Right ventricle myocardium superior (tissue), 1 donor: ENCODE measurements at places on chromosomes 6 and 20. TPM values are rescaled to one million over a fixed set of nuclear protein-coding genes. Genes with fewer than 3 reads are reported as not detected.

GRCh38 chr6:84514089-84514971 lies 250.1 kb downstream of the TBX18 start:
- DNase-seq = no peak

- DNase-seq = no peak
Measured at GRCh38 chr20:3237958-3238615, 903 bp downstream of the SLC4A11 start.

DNA sequence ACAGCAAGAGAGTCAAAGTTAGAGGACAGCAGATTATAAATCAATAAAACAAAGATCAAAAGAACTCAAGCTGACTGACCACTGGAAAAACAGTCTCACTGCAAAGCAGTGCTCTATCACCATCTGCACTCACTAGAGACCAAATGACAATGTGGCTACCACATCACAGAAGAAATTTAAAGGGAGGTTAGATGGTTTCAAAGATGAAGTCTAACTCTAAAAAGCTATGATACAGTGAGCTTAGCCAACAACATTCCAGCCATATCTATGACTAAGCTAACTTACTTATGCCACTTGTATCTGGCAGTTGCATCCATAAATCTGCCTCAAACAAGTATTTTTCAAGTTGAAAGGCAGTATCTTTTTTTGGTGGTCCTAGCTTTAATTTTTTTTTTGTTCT lies 68.6 kb downstream of the ARHGAP18 start:
- no peak for DNase-seq

DNA sequence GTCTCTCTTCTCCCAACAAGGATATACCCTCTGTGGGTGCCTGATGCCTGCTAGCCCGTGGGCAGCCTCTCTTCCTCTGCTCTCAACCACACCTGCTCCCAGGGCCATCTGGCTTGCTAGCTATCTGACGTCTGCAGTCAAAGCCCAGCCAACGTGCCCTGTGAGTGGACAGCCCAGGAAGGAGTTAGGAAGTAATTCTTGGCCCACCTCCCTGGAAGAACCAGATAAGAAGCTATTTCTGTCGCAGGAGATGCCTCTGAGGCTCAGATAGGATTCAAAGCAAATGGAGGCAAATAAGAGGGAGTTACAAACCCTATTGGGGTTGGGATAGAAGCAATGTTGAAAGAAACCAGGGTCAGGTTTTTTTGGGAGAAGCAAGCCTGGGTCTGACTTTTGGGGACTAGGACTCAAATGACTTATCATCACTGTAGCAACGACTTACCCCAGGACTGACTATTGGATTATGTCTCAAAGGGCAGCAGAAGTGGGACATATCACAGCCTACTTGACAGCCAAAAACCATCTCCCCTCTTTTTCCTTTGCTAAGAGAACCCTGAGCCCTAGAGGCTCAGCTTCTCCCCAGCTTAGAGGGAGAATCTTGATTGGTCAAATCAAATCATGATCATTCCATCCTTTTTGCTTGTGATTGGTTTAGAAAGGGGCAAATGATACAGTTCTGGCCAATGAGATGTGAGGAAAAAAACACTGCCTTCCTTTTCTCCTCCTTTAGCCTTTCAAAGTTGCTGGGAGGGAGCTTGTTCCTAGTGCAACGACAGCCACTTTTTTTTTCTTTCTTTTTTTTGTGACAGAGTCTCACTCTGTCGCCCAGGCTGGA lies 18.0 kb upstream of the CDK5RAP1 start:
- peak; percentile 88 for DNase-seq

GRCh38 chr6:168100011-168100802 lies 21.2 kb upstream of the FRMD1 start:
- no peak for DNase-seq

- DNase-seq = no peak
Measured at GRCh38 chr6:43778131-43778855, 8.3 kb downstream of the VEGFA start.

DNA sequence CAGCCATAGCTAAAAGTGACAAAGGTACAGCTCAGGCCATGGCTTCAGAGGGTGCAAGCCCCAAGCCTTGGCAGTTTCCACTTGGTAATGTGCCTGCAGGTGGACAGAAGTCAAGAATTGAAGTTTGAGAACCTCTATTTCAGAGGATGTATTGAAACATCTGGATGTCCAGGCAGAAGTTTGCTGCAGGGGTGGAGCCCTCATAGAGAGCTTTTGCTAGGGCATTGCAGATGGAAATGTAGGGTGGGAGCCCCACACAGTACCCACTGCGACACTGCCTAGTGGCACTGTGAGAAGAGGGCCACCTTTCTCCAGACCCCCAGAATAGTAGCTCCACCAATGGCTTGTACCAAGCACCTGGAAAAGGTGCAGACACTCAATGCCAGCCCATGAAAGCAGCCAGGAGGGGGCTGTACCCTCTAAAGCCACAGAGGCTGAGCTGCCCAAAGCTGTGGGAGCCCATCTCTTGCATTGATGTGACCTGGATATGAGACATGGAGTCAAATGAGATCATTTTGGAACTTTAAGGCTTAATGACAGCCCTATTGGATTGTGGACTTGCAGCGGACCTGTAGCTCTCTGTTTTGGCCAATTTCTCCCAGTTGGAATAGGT lies 1299.4 kb upstream of the MAP3K7 start:
- no peak for DNase-seq

GRCh38 chr6:33185654-33186187 lies 6.5 kb downstream of the COL11A2 start:
- DNase-seq = no peak

DNA sequence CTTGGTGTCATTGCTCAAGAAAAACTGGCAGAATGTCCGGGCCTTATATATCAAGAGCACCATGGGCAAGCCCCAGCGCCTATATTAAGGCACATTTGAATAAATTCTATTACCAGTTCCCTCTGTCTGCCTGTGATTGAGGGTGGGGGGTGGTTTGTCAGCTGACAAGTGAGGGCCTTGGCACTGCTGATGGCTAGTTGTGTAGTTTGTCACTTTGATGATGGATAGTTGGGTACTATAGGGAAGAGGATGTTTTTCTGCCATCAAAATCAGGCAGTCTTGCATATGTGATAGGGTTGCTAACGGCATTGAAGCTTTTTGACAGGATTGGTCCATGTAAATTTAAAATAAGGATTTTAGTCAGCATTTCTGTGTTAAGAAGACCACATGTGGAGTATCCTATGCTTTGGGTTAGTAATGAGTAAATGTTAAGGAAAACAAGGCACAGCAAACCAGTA lies 2.5 kb downstream of the RPL10A start:
- DNase-seq = no peak

DNA sequence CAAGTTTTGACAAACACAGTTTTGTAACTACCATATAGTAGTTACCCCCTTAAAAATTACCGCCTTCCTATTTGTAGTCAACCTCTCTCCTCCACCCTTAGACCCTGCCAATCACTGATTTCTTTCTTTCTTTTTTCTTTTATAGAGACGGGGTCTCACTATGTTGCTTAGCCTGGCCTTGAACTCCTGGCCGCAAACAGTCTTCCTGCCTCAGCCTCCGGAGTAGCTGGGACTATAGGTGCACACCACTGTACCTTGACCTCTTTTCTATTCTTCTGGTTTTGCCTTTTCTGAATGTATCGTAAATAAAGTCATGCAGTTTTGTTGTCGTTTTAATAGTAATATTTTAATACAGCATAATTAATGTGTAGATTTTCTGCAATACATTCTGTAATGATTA lies 460.3 kb downstream of the EPM2A start:
- DNase-seq = no peak

GRCh38 chr6:10561611-10562199 lies 40.6 kb downstream of the GCNT2 start:
- no peak for DNase-seq

DNA sequence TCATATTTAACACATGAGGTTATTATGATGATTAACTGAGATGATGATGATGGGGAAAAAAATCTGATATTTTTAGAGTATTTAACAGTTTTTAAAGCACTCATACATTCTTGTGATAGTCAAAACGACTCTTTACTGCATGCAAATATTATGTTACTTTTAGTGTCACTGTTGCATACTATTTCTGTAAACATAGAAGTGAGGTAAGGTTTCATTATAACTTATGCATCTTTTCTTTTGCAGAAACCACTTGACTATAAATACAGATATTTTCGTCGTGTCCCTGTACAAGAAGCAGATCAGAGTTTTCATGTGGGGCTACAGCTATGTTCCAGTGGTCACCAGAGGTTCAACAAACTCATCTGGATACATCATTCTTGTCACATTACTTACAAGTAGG lies 30.1 kb downstream of the FBXO9 start:
- no peak for DNase-seq

DNA sequence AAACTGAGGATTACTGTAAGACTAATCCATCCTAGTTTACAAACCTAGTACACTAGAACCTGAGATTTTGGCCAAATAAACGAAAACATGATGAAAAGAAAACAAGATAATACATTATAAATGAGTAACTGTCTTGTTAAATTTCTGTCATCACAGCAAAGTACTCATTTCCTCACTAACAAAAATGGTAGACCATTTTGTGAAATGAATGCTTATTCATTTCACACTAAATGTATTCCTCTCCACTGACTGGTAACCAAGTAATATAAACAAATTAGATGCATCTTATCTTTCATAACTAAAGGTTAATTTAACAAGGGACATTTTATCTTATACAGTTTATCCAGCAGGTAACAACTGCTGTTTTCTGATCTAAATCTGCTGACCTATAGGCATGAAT lies 143.7 kb downstream of the REV3L start:
- DNase-seq = no peak

GRCh38 chr20:48150568-48150967 lies 365.3 kb upstream of the SULF2 start:
- no peak for DNase-seq

B3GALT4 gene
- total RNA-seq = 8.3 TPM
